ENCODE measurements at places on chromosomes 7 and 10.
A peak's percentile ranks its signal among the peaks of the same experiment; 100 is the strongest.

- peak; percentile 71 for DNase-seq
Observed at GRCh38 chr7:127708788-127709187, 56.8 kb downstream of the SND1 start.

GRCh38 chr10:55519264-55519663, 718.2 kb upstream of the PCDH15 start:
- no peak for DNase-seq

GRCh38 chr10:78852466-78853240, 216.1 kb upstream of the ZMIZ1 start:
- no peak for DNase-seq

GRCh38 chr7:13327669-13328068, 640.2 kb downstream of the ARL4A start:
- DNase-seq: no peak

GRCh38 chr7:7264306-7265040, 82.1 kb downstream of the C1GALT1 start:
- DNase-seq: no peak

- peak; percentile 18 for DNase-seq
Observed at GRCh38 chr7:98221611-98222532, 10.6 kb downstream of the BHLHA15 start.

- DNase-seq: no peak
Observed at GRCh38 chr7:11256501-11256900, 282.8 kb downstream of the PHF14 start.

DNA sequence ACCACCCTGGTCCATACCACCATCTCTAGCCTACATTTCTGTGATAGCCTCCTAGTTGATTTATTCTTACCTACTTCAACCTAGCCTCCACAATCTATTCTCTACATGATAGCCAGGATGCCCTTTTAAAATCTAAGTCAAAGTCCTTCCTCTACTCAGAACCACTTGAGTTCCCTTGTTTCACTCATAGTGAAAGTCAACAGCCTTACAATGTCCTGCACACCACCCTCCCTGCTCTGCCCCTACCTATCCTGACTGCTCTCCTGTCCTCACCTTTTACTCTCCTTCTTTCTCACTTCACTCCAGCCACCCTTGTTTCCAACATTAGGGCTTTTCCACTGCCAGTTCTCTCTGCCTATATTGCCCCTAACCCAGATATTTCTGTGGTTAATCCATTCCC, 146.7 kb downstream of the GRM3 start:
- DNase-seq: no peak

GRCh38 chr7:40047661-40048060, 86.8 kb downstream of the MPLKIP start:
- no peak for DNase-seq

- DNase-seq: no peak
Observed at GRCh38 chr7:11343136-11343535, 369.5 kb downstream of the PHF14 start.

DNA sequence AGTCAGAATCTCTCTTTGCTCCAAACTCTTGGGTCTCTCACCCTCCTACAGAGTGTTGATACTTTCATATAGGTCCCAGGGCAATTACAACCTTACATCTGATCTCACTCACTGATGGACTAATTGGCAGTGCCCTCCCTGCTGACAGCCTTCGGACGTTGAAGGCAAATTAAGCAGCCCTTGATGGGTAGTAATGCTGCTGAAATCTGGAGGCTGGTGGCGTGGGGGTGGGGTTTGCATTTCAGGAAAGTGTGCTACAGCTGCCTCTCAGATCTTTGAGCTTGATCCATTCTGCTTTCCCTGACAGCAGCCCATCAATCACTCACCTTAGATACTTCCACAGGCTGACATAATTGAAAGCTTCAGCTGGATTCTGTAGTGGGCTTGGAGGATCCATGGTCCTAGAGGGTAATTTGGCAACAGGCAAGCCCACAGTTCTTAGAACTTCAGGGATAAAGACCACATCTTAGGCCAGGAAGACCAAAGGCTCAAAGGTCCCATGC, 349.1 kb upstream of the PODXL start:
- DNase-seq: no peak

GRCh38 chr10:62214364-62214874, 54.2 kb downstream of the RTKN2 start:
- DNase-seq: no peak

- DNase-seq: no peak
Observed at GRCh38 chr10:31317652-31318381, 1.2 kb upstream of the ZEB1 start.

GRCh38 chr10:24958721-24959381, 6.4 kb upstream of the PRTFDC1 start:
- DNase-seq: peak; percentile 31

- DNase-seq: no peak
Observed at GRCh38 chr7:154736389-154736788, 266.5 kb downstream of the PAXIP1 start.

- no peak for DNase-seq
Observed at GRCh38 chr7:114889646-114890285, 32.1 kb upstream of the MDFIC start.

DNA sequence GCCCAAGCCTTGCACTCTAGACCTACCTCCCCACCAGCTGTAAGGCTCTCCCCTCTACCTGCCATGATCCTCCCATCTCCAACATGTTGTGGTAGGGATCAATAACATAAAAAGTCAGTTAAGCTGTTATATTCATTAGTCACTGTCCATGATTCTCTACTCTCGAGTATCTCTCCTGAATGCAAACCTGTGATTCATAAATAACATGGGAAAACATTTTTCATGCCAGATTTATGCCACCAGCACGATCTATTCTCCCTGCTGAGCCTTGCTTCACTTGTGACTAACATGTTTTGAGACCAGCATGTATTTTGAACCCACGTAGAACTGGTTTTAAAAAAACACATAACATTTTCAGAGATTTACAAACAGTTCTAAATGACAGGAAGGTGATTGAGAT, 30.3 kb downstream of the TMEM168 start:
- no peak for DNase-seq

DNA sequence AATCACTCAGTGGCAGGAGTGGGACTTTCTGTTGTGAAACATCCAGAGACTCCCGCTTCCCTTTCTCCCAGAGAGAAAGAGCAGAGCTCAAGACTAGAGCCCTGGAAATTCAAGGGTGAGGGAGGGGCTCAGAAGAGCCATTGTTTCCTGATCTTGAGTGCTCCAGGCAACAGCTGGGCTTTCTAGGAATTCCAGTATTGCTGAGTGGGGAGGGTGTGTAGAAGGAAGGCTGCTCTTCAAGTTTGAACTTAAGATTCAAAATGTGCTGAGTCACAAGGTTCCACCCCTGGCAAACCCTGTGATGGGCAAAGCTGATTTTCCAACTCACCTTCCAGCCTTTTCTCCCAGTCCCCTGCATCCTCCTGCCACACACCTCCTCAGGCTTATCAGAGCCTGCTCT, 42.3 kb upstream of the MSRB2 start:
- no peak for DNase-seq

GRCh38 chr7:109751241-109751640, 1181.6 kb downstream of the DNAJB9 start:
- no peak for DNase-seq

GRCh38 chr7:151346-152050, 40.9 kb upstream of the FAM20C start:
- DNase-seq: no peak

DNA sequence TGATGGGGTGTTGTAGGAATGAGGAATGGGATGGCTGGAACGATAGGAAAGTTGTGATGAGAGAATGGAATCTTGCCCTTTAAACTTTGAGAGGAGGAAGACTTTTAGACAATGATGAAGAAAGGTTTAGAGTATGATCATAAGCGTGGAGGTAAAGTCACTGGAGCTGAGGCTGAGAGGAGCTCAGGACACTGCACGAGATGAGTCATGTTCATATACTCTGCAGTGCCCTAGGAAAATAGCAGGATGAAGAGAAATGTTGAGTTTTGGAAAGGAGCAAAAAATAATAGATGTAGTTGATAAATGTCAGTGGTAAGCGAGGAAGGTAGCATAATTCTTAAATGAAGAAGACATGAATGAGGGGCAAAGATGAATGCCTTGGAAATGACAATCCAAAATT, 28.3 kb upstream of the CUL1 start:
- DNase-seq: no peak

DNA sequence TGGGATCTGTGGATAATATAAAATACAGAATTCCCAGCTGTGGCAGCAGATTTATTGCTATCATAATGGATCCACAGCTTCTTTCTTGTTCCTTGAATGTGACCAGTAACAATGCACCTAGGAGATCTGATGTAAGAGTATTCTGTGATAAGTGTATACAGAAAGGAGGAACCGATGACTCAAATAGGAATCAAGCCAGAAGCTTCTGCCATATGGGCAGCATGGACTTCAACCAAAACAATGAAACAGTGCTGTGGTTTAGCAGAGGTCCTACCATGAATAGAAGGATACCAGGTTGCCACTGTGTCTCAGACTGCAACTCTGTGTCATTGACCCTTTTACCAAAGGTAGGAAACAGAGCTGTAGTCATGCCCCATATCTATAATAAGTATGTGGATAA, 81.8 kb downstream of the PTPRZ1 start:
- DNase-seq: no peak

GRCh38 chr7:20158684-20159083, 58.5 kb downstream of the MACC1 start:
- no peak for DNase-seq

DNA sequence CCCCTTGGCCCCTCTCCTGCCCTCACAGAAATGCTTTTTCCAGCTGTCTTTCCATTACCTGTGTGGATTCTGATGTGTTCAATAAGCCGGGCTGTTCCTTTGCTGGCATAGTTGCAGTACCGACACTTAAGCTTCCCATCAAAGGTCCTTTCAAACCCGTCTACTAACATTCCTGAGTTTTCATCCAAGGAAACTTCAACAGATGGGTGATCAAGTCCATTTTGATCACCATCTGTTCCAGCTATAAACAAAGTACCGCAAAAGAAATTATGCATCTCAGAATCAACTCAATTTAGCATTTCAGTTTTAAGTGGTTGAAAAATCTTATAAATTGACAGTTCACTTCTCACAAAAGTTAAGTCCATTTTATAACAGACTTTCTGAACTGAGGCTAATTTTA, 12.7 kb downstream of the IKZF5 start:
- DNase-seq: no peak

DNA sequence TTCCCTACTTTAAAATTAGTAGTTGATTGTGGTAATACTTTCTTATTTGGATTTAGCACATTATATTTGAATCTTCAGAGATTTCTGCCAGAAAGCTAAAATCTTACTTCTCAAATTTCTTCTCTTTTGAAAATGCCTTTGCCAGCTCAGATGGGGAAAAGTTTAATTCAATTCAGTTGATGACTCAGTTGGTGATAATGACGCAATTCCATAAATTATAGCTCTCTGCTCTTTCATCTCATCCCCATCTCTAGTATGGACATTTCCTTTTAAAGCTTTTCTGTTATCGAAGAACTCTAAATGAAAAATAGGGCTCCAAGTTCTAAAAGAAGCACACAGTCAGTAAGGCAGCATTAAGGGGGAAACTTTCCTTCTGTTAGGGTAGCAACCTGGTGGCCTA, 25.5 kb downstream of the RNLS start:
- DNase-seq: no peak

DNA sequence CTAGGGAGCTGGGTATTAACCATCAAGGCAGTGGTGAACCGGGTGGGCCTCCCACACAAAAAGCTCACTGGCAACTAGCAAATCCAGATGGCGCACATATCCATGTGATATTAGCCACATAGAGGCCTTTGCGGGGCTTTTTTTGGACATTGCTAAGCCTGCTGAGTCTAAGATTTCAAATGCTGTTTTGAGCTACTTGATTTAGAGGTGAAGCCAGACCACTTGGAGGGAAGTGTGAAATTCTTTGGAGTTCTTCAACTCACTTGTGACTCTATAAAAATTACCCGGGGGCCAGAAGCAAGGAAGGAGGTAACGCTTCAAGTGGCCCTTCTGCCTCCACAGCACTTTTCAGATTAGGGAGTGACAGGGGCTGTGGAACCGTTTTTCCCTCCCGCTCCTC, 619.8 kb upstream of the GALNT17 start:
- DNase-seq: no peak

All from left cardiac atrium (tissue), 4 donors.